ENCODE measurements at places on chromosomes 4 and X. TPM values are rescaled to one million over a fixed set of nuclear protein-coding genes. Genes with fewer than 3 reads are reported as not detected.

Gene GPM6B
- total RNA-seq = 21.5 TPM

Gene GLRA3
- not detected for total RNA-seq

Gene LNX1
- 4.4 TPM for total RNA-seq

Gene SCD5
- total RNA-seq = 61.7 TPM

Gene PLP1
- total RNA-seq = 5.2 TPM

Gene SOWAHB
- total RNA-seq = 6.8 TPM

Gene CORIN
- total RNA-seq = 0.20 TPM

GRCh38 chr4:5399790-5400421 is 308.5 kb downstream of the EVC2 start:
- no peaks in the 10 kb centered on the region for H3K4me1 ChIP-seq
- H3K4me3 ChIP-seq = no peak overlapping the region
- no peaks in the 10 kb centered on the region for H3K27me3 ChIP-seq
- no peak for DNase-seq

DNA sequence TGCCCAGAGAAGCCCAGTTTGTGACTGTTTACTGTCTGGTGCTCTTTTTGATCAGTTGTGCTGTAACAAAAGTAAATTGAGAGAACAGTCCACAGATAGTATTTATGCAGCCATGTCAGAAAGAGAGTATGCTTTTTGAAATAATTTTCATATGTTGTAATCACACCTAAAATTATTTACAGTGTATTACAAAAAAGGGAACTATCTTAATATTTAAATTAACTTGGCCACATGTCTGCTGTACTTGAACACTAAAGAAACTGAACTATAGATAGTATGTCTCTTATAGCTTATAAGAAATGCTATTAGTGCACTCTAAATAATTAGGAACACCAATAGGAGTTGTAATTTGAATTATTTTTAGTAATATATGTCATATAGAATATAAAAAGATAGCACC is 30.2 kb downstream of the KIAA0232 start:
- H3K27ac ChIP-seq = no peak overlapping the region
- no peak overlapping the region for H3K4me3 ChIP-seq
- DNase-seq = no peak
- H3K36me3 ChIP-seq = no peaks in the 10 kb centered on the region

- H3K4me1 ChIP-seq = peaks cover 4% of the 10 kb centered on the region
- H3K4me3 ChIP-seq = no peak overlapping the region
- DNase-seq = no peak
- H3K27ac ChIP-seq = no peak overlapping the region
These were observed 11.2 kb downstream of the HNRNPD start for GRCh38 chr4:82362565-82362964.

GRCh38 chrX:68574240-68574639 is 73.2 kb upstream of the STARD8 start:
- no peaks in the 10 kb centered on the region for H3K36me3 ChIP-seq
- no peak for DNase-seq
- no peaks in the 10 kb centered on the region for H3K27me3 ChIP-seq
- no peak overlapping the region for H3K4me3 ChIP-seq

- no peak for DNase-seq
- no peaks in the 10 kb centered on the region for H3K36me3 ChIP-seq
- H3K4me1 ChIP-seq = no peaks in the 10 kb centered on the region
- no peak overlapping the region for H3K27ac ChIP-seq
These were observed 83.6 kb upstream of the STX18 start for GRCh38 chr4:4625488-4625887.

DNA sequence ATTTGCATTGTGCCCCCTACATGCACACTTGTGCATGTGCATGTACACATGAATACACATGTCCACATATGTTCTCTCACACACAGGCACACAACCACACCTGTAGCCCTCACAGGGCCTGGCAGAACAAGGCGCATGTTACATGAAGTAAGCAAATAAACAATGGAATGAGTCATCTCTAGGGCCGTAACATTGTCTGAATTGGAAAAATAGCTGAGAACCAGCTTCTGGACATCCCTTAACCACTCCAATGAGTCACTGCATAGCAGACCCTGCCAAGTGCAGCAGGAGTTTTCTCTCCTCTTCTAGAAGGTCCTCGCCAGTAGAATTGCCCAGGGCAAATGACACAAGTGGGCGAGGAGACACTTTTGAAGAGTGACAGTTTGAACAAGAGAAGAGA is 66.1 kb downstream of the MAGEA10 start:
- H3K27ac ChIP-seq = no peak overlapping the region
- peak; percentile 90 for DNase-seq
- peaks cover 7% of the 10 kb centered on the region for H3K4me1 ChIP-seq
- no peak overlapping the region for H3K4me3 ChIP-seq
- H3K36me3 ChIP-seq = no peaks in the 10 kb centered on the region

DNA sequence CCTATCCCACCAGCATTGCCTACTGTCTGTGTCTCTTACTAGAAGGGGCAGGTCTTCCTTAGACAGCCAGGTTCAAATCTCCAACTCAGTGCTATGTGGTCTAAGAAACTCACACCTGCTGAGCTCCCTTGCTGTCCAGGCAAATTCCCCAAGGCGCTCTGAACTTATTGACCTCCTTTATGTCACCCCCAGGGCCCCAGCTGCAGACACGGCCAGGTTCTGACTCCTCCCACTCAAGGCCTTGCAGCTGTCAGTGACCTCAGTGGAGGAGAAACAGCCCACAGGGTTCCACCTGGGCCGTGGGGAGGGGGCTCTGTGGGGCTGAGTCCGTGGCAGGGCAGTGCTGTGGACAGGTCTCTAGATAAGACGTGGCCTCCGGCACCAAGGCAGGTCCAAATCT is 42.1 kb upstream of the PSAPL1 start:
- no peaks in the 10 kb centered on the region for H3K27me3 ChIP-seq
- no peak overlapping the region for H3K4me3 ChIP-seq
- no peaks in the 10 kb centered on the region for H3K4me1 ChIP-seq
- H3K27ac ChIP-seq = no peak overlapping the region

GRCh38 chrX:110180176-110180927 is 137.5 kb downstream of the AMMECR1 start:
- no peaks in the 10 kb centered on the region for H3K36me3 ChIP-seq
- peaks cover 33% of the 10 kb centered on the region for H3K4me1 ChIP-seq
- H3K27me3 ChIP-seq = no peaks in the 10 kb centered on the region
- peak; percentile 87 for DNase-seq
- peak overlapping the region; percentile 83 for H3K27ac ChIP-seq

GRCh38 chrX:102958794-102959193 is 21.7 kb downstream of the RAB40AL start:
- H3K4me1 ChIP-seq = peaks cover 14% of the 10 kb centered on the region
- no peak overlapping the region for H3K4me3 ChIP-seq
- H3K36me3 ChIP-seq = no peaks in the 10 kb centered on the region
- no peak for DNase-seq
- peak overlapping the region; percentile 82 for H3K27ac ChIP-seq

DNA sequence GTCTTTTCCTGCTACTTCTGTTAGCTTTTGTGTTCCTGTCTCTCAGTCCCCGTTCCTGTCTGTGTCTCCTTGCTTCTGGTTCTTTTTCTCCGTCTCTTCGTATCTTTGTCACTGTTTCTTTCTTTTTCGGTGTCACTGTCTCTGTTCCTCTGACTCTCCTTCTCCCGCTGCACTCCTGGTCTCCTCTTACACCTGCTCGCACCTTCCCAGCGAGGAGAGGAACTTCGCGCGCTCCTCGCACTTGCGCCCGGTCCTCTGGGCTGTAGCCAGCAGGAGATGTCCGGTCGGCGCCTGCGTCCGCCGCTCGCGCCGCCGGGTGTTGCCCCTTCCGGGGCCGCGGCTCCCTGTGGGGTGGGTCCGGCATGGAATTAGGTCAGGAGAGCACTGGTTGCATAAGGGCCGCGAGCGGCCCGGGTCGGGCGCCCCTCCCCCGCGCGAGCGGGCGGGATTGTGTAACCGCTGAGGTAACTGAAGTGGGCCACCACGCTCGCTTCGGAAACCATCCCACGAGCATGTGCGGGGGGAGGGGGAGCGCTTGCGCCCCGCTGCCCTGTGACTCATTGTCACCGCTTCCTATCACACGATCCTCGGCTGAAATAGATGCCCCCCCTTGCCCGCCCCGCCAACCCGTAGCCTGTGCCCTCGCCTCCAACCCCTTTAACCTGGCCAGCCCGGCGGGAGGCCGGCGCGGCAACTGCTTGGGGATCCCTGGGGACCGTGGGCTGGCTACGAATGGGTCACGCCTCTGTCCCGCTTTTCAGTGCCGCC is 1.6 kb downstream of the LONRF3 start:
- no peak for DNase-seq
- H3K27ac ChIP-seq = no peak overlapping the region
- H3K27me3 ChIP-seq = peaks cover 27% of the 10 kb centered on the region
- no peaks in the 10 kb centered on the region for H3K36me3 ChIP-seq

- no peak for DNase-seq
- H3K4me3 ChIP-seq = no peak overlapping the region
- H3K4me1 ChIP-seq = no peaks in the 10 kb centered on the region
- H3K27ac ChIP-seq = no peak overlapping the region
These were observed 239.7 kb upstream of the FAM241A start for GRCh38 chr4:111905511-111905910.

DNA sequence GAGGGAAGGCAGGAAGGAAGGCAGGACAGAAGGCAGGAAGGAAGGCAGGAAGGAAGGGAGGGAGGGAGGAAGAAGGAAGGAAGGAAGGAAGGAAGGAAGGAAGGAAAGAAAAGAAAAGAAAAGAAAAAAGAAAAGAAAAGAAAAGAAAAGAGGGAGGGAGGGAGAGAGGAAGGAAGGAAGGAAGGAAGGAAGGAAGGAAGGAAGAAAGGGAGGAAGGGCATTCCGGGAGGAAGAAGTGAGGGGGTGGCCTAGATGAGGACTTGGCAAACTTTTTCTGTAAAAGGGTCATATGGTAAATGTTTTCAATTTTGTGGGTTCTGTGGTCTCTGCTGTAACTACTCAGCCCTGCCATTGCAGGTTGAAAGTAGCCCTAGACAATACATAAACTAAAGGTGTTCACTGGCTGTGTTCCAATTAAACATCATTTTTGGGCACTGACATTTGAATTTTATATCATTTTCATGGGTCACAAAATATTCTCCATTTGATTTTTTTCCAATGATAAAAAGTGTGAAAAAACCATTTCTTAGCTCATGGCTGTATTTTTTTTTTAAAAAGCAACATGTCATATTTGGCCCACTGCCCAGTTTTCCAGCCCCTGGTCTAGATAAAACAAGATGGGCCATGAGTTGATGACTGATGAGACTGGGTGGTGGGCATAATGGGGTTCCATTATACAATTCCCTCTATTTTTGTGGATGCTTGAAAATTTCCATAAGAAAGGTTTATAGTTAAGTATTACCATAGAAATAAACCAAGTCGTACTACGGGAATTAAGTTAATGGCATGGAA is 3.1 kb downstream of the ZNF630 start:
- no peak overlapping the region for H3K4me3 ChIP-seq
- no peaks in the 10 kb centered on the region for H3K27me3 ChIP-seq
- no peak overlapping the region for H3K27ac ChIP-seq
- peaks cover 3% of the 10 kb centered on the region for H3K4me1 ChIP-seq
- no peaks in the 10 kb centered on the region for H3K36me3 ChIP-seq

DNA sequence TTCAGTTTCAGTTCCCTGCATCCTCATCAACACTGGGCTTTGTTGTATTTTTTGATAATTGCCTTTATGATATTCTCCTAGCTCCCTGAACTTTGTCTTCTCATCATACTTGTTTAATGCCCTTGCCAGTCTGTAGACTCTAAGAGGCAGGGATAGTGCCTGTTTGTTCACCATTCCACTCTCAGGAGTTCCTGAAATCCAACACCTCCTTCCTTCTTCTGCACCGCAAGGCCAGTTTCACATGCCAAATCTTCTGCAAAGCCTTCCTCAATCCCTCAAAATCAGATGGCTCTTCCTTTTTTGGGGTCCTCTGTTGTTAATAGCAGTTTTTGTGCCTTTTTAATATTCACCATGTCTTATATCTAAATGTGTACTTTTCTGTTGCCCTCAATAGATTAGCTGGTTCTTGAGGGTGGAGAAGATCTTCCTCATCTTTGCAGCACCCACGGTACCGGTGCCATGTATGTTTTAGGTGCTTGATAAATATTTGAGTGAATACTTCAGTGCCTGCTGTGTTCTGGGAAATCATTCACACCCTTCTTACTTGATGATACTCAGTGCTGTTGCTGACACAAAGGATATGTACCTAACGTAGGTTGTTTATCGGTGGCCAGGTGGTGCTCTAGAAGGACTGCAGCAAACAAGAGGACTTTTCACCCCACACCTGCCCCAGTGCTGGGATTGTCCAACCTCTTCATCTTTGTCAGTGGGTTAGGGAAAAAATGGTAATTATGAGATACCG is 85.3 kb upstream of the LIMCH1 start:
- H3K27ac ChIP-seq = no peak overlapping the region
- no peak for DNase-seq
- no peaks in the 10 kb centered on the region for H3K4me1 ChIP-seq
- no peaks in the 10 kb centered on the region for H3K27me3 ChIP-seq

GRCh38 chrX:154650221-154650510 is 3.2 kb downstream of the CTAG2 start:
- H3K36me3 ChIP-seq = no peaks in the 10 kb centered on the region
- no peak overlapping the region for H3K4me3 ChIP-seq
- DNase-seq = no peak
- H3K27ac ChIP-seq = no peak overlapping the region

DNA sequence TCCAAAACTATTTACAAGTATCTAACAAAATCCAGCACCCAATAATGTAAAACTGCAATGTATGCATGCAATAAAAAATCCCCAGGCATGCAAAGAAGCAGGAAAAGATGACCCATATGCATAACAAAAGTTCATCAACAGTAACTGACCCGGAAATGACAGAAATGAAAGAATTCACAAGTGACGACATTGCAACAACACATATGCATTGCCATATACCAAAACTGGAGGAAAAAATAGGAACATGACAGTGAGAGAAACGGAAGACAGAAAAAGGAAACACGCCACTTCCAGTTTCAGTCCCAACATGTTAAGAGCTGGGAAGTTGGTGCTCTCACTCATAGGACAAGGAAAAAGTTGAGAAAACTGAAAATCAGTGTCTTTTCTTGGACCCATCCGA is 154.6 kb downstream of the EVC2 start:
- H3K27ac ChIP-seq = no peak overlapping the region
- no peaks in the 10 kb centered on the region for H3K36me3 ChIP-seq
- H3K4me1 ChIP-seq = no peaks in the 10 kb centered on the region
- no peaks in the 10 kb centered on the region for H3K27me3 ChIP-seq
- no peak overlapping the region for H3K4me3 ChIP-seq

DNA sequence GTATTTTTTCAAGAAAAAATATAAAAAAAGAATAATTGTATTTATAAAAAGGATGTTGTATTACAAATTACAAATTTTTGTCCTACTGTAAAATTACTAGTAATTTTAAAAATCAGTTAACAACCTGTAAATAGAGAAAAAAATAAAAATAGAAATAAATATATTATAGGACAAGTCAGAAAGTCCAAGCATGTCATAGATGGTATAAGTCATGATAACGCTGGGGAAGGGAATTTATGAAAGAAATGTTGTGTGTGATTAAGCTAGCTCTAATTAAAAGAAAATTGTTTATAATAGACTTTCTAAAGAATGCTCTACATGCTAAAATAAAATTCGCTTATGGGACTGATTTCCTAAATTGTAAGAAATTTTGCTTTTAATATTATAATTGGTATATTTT is 2329.9 kb downstream of the ARAP2 start:
- no peaks in the 10 kb centered on the region for H3K27me3 ChIP-seq
- no peak for DNase-seq
- H3K4me3 ChIP-seq = no peak overlapping the region
- H3K36me3 ChIP-seq = no peaks in the 10 kb centered on the region

GRCh38 chr4:96073461-96073860 is 233.6 kb downstream of the PDHA2 start:
- no peak overlapping the region for H3K4me3 ChIP-seq
- no peaks in the 10 kb centered on the region for H3K36me3 ChIP-seq
- H3K27ac ChIP-seq = no peak overlapping the region
- DNase-seq = peak; percentile 68
- H3K4me1 ChIP-seq = no peaks in the 10 kb centered on the region

- no peaks in the 10 kb centered on the region for H3K4me1 ChIP-seq
- no peaks in the 10 kb centered on the region for H3K27me3 ChIP-seq
- H3K4me3 ChIP-seq = no peak overlapping the region
- no peak overlapping the region for H3K27ac ChIP-seq
- H3K36me3 ChIP-seq = no peaks in the 10 kb centered on the region
These were observed 42.5 kb downstream of the BMP2K start for GRCh38 chr4:78818530-78819079.

All from astrocyte (in vitro differentiated cells and primary cell).